ENCODE measurements at places on chromosomes 12 and 14.

DNA sequence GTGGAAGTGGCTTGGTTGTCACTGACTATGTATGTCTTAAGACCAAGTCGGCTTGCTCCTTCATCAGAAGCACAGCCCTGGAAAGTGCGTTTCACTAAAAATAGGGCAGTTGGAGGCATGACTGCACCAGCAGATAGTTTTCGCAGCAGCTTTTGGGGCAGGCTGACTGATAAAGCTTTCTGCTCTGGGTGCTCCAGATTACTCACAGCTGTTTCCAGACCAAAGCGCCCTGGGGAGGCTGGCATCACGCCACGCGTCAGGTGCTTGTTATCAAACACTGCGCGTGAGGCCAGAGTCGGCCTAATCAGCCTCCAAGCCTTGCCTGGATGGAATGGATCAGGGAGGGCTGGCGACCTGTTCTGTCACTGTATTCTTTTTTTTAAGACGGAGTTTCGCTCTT is 13.3 kb upstream of the LRRC10 start:
- DNase-seq: no peak

DNA sequence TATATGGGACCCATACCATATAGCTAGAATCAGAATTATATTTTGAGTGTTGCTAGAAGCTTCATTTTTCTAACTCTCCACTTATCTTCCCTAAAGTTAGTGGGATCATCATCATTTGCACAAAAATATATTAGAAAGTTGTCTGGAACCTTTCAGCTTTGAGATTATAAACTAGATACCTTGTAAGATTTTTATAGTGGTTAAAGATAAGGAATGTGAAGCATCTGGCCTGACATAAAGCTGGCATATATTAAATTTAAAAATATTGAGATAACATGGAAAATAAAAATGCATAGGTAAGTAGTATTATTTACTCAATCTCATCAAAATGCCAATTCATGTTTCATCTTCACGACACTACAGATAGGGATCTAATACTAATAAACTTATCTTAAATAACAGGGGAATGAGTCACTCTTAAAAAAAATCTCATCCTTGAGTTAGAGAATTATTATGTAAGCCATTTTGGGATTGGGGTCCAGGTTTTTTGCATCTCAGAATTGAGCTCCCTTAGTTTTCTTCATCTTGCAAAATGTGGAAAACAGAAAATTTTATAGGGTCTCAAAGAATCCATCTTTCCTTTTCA is 318.5 kb downstream of the KCNC2 start:
- DNase-seq: no peak

- DNase-seq: no peak
These were observed 18.1 kb upstream of the NEK9 start for GRCh38 chr14:75144944-75145343.

DNA sequence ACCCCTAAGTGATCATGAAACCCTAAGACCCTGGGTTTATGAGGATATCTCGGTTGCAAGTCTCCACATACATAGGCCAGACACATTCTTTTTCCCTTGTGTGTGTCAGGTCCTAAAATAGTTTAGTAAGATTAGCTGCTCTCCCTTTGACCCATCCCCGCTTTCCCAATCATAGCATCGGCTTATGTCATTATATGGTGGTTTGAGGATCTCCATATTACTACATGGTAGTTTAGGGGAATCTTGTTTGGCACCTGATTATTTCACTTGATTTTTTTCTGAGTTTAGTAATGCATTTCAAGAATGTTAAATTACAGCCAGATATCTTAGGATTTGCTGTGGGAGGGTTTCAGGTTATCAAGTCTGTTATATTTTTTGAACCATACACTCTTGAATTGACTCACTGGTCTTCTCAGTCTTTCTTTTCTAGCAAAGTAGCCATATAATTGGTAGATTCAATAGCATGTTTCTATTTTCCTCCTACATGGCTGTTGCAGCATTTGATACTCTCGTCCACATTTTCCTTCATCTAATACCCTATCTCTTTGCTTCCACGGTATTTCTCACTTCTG is 68.3 kb upstream of the TRHDE start:
- no peak for DNase-seq

All from endothelial cell (in vitro differentiated cells).